ENCODE measurements at places on chromosomes 3 and 15.

- peak; percentile 39 for DNase-seq
Observed at GRCh38 chr3:70550723-70551319, 238.4 kb upstream of the MDFIC2 start.

- DNase-seq: no peak
Observed at GRCh38 chr15:73382115-73382514, 13.4 kb upstream of the HCN4 start.

DNA sequence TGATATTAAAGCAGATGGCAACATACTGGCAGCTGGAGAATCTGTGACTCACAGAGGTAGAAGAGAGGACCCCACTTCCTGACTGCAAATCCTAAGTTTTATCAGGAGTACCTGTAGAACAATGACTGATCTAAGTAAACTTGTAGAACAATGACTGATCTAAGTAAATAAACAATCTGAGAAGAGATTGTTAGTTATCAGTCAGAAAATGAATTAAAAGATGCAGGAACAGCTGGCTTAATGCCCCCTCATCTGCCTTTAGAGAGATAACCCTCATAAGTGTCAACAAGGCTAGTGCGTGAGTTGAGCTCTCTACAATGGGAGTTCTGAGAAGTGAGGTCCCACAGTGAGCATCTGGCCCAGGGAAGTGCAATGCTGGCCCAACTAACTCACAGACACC lies 14.6 kb downstream of the ACAD11 start:
- no peak for DNase-seq

DNA sequence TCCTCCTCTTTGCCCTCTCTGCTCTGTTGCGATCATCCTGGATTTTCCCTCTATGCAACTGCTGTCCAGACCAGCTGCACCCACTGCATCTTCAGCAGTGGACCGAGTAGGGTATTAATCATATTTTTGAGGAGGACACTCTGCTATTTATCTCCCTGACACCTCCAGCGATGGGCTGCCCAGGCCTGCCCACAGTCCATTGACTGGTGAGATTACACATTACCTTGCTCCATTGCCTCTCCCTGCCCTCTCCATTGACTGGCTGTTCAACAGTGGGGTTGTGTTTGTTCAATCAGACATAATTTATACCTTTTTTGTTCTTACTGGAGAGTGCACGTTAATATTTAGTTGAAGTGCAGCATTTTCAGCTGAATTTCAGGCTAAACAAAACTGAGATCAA lies 559.3 kb upstream of the ARRDC4 start:
- no peak for DNase-seq

- DNase-seq: no peak
Observed at GRCh38 chr3:107235193-107235927, 141.9 kb upstream of the CCDC54 start.

GRCh38 chr3:192366916-192367315 lies 360.4 kb downstream of the FGF12 start:
- DNase-seq: no peak

GRCh38 chr15:90884719-90885431 lies 571 bp downstream of the FES start:
- DNase-seq: no peak

GRCh38 chr3:170137986-170138385 lies 43.5 kb downstream of the PHC3 start:
- no peak for DNase-seq

DNA sequence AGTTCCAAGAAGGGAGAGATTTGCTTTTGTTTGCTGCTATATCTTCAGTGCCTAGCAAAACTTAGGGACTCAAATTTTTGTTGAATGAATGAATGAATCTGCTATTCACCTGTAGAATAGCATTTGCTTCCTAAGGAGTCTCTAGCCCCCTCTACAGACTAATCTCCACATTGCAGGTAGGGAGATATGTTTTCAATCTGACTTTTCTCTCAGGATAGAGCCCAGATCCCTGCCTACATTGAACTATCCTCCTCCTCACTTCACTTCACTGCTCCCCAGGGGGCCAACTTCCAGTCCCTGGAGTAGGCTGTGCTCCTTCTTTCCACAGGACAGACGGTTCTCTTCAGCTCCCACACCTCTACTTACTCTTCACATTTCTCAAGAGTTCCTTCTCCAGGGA lies 81.9 kb upstream of the PTX3 start:
- DNase-seq: peak; percentile 20

GRCh38 chr15:29110176-29110575 lies 159.4 kb downstream of the NSMCE3 start:
- DNase-seq: no peak

- DNase-seq: no peak
Observed at GRCh38 chr3:94028093-94028837, at the start of gene STX19. Gene STX19 (minus strand): TSS chr3:94028597. CDS start chr3:94015269, 13,328 bp downstream.

DNA sequence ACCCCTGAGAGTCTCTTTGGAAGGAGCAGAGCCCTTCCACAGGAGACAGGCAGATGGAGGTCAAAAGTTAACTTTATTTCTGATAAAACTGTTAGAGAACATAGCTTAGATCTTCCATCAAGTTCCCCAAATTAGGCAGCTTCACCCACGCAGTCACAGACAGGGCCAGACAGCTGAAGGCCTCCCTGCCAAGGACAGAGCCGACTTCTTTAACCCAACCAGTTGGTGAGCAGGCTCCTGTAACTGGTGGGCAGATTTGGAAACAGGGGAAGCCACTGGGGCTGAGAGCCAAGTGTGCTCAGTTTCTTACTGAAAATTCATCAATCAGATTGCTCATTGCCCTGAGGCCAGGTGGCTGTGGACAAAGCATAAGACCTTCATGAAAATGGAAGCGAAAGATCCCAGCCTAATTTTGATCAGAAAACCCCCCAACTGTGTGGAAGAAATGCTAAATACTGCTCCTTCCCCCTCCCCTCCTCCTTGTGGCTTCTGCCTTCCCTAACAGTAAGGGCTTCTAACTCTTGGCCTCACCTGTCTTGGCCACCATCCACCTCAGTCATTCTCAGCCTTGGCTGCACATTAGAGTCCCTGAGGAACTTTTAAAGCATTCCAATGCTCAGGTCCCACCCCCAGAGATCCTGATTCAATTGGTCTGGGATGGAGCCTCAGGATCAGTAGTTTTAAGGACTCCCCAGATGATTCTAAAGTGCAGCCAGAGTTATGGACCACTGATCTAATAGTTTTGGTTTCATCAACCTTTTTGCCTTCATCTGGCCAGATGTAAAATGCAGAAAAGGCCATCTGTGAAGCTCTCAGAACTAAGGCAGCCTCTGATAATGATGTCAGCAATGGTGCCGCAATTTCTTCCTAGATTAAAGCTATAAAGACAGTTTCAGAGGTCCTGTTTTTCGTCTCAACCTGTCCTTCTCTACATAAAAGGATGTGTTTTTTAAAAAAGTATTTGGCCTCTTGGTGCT lies 11.5 kb downstream of the CLRN1 start:
- peak; percentile 35 for DNase-seq
